Stimulated activated CD8-positive, alpha-beta memory T cell treated with anti-CD3 and anti-CD28 coated beads, Interleukin-12 subunit alpha, Interleukin-12 subunit beta, amount 100 ng/mL, for 1 hour (primary cell): ENCODE measurements at places on chromosomes 16 and 17.

DNA sequence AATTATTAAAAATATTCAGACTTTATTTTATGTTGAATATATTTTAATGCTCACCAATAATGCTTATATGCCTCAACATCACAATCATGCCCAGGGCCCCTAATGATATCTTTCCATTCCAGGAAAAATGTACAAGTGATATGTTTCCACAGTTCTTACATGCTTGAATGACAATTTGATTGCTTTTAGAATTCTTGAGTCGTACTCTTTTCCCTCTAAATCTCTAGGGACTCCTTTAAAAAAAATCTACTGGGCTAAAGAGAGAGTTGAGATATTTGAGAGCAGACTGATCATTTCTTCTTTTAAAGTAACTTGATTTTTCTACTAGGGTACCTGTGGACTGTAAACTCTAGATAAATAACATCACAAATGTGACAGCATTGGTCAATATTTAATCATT is 18.2 kb upstream of the HLF start:
- DNase-seq = no peak

- no peak for DNase-seq
These were observed 20.4 kb downstream of the CA4 start for GRCh38 chr17:60169921-60170817.

GRCh38 chr17:77657839-77658238 is 300.7 kb upstream of the TNRC6C start:
- DNase-seq = no peak

- DNase-seq = peak; percentile 54
These were observed at the start of gene ACSF2 for GRCh38 chr17:50425682-50426471. TSS of gene ACSF2 (plus strand) at chr17:50426218. CDS start at chr17:50426262, 44 bp downstream.

DNA sequence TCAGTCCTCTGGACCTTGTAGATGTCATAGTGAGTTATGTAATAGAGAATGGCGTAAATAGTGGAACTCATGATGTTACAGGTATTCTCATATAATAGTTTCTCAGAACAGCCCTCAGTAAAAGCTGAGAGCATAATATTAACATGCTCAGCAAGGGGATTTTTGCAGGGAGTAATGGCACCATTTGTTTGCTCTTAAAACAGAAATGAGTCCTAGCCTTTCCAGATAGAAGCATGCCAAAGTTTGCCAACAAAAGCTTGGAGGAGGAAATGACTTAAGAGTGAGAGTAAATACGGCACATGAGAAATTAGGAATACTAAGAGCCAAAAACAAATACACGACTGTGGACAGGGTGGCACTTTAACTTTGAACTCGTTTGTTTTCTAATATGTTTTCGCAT is 198.4 kb downstream of the ANKFN1 start:
- DNase-seq = no peak

DNA sequence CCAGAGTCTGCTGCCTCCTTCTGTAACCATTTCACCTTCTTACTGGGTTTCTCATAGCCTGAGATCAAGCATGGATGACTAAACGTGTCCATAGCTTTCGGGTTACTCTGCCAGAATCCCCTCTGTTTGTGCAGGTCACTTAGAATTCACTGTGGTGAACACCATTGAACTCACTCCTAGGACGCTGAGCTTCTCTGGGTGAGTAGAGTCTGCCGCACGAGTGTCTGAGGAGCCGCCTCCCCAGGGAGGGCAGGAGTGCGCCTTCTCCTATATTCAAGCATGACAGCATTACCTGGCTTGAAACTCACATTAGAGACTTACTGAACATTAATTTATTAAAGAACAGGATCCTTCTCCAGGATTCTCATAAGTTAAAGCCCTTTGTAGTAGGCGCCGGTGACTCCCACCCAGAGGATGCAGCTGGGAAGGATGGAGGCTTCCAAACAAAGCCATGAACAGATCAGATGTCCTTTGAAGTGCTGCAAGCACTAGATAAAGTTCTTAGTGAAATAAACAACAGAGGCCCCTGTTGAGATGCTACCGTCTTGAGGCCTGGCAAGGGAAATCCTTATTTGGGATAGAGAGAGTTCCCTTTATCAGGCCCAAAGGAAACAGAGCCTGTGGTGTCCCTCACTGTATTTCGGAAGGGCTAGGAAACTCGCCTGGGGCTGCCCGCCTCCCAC is 144.6 kb upstream of the PLCG2 start:
- no peak for DNase-seq
